ENCODE measurements at places on chromosomes 6 and 20.

DNA sequence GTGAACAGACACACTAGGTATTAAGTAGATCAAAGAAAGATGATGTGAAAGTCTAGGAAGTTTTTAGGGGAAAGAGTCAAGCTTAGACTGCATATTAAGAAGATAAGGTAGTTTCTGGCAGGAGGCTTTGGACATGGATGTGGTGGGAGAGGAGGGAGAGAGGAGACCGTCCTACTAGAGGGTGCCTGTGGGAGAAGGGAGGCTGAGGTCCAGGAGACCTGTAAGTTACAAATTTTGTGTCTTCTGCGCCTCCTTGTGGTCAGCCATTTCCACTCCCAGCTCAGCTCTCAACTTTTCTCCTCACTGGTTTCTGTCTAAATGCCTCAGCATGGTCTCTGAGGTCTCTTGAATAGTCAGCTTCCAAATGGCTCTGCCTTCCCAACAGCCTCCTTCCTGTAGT is 193.5 kb downstream of the UNC5CL start:
- DNase-seq, result no peak

- DNase-seq, result no peak
Observed at GRCh38 chr6:31689249-31690110, 8.6 kb upstream of the LY6G5C start.

DNA sequence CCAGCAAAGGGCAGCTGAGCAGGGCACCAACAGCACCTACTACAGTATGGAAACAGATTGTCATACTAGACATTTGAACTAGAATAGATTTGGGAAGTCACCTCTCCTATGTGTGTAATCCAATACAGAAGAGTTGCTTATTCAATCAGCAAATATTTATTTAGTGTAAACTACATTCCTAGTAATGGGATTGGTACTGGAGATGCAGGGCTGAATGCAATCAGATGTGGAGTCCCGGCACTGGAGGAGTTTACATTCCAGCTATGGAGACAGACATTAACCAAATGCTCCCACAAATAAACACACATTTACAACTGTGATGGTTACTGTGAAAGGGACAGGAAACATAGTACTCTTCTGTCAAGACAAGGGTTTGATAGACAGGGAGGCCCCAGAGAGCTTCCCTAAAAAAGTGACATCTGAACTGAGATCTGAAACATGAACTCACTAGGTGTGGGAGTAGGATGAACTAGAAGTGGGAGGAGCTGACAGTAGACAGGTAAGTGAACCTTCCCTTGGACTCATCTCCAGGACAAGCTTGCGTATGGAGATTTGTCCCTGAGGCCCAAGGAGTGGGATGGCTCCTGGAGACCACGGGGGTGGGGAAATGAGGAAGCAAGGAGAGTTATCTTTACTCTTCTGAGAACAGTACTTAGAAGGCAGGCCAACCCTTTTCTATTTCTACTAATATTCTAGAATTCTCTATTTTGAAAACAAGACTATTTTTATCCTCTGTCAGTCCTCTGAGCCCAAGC is 420.5 kb downstream of the MAFB start:
- DNase-seq, result no peak

- DNase-seq, result no peak
Observed at GRCh38 chr20:58146746-58147140, 81.7 kb downstream of the ANKRD60 start.

- DNase-seq, result no peak
Observed at GRCh38 chr6:112701201-112701600, 354.1 kb downstream of the RFPL4B start.

GRCh38 chr6:32950010-32950409 is 2.9 kb downstream of the HLA-DMA start:
- DNase-seq, result no peak

- DNase-seq, result peak; percentile 46
Observed at GRCh38 chr6:142902636-142903053, 42.3 kb downstream of the HIVEP2 start.

- DNase-seq, result no peak
Observed at GRCh38 chr20:25083141-25083772, 1.3 kb upstream of the VSX1 start.

- DNase-seq, result no peak
Observed at GRCh38 chr6:167647306-167647705, 179.4 kb upstream of the AFDN start.

GRCh38 chr6:113855500-113856374 is 1.4 kb upstream of the MARCKS start:
- no peak for DNase-seq

- no peak for DNase-seq
Observed at GRCh38 chr6:137233911-137234863, 15.0 kb upstream of the IFNGR1 start.

- no peak for DNase-seq
Observed at GRCh38 chr6:33752646-33753015, 5.9 kb upstream of the IP6K3 start.

- DNase-seq, result peak; percentile 54
Observed at GRCh38 chr6:28988536-28989311, 16.4 kb downstream of the ZNF311 start.

GRCh38 chr6:98014442-98015201 is 731.6 kb upstream of the MMS22L start:
- no peak for DNase-seq

DNA sequence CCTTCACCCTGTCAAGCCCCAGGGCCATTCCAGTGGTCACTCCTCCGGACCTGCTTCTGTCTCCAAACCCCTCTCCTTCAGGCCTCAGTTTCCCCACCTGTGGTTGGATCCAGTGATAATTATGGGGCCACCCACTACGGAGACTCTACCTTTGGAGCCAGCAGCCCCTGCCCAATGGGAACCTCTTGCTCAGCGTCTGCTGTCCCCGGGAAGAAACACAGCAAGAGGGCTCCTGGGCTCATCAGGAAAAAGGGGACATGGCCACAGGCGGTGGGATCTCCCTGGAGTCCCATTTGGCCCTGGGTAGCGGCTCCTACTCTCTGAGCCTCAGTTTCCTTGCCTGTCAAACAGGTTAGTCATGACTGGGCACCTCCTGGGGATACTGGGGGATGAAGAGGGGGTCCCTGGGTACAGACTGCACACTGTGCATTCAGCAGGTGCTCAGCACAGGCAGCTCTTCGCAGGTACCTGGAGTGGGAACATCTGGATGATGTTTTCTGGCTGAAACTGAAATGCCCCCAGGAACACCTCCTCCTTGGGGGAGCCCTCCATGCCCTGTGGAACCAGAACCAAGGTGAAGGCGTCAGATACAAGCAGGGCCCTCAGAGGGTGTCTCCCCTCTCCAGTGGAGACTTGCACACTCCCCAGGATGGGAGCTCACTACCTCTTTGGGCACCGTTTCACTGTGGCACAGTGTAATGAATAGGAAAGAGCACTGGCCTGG is 19.4 kb downstream of the SUN5 start:
- DNase-seq, result no peak

DNA sequence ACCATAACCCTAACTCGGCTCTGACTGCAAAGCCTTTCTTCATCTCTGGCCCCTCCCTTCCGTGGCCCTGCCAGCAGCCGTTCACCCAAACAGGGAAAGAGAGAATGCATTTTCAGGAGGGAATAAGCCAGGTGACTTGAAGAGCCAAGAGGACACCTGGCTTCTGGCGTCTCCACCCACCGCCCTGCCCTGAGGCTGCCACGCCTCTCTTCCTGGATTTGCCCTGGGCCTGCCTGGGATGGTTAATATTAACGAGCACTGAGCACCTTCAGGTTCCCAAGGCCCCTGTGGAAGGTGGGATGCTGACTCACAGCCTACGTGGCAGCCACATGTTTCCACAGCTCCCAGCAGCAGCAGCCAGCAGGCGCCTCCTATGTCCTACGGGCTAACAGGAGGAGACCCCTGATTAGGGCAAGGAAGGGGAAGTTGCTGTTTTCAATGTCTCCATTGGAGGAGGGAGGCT is 138.0 kb upstream of the RREB1 start:
- no peak for DNase-seq

DNA sequence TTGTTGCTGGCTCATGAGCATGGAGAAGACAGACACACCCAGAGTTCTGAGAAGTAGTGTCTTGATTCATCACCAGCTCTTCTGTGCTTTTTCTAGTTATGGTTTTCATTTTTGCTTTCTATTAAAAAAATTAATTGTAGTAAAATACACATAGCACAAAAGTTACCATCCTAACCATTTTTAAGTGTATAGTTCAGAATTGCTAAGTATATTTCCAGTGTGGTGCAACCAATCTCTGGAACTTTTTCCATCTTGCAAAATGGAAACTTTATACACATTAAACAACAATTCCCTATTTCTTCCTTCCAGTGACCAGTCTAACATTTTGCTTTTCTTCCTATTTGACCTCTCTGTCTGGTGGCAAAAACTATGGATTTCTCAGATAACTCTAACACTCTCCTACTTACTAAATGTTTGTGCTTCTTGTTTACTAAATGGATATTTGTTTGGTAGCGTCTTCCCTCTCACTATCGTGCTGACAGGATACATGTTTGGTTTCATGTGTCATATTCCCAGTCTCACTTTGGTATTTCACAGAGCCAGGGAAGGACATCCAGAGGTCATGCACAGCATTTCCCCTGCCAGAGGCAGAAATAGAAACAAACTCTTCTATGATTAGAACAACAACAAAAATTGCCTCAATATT is 40.6 kb downstream of the TXLNB start:
- DNase-seq, result no peak

DNA sequence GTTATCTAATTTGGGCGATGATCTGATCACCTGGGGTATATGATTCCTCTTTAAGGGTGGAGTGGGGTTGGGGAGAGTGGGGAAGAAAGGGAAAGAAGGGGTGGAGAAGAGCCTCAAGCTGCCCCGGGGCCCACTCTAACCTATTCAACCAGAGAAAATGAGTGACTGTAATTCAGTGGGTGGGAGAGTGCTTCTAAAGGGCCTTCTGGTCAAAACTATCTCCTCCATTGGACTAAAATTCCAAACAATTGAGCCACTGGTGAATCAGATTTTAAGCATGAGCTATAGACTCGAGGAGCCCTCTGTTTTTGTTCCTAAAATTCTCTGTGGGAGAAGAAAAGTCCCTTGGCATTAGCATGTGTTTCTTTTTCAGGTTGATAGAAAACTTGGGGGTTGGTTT is 296.8 kb downstream of the CLIC5 start:
- no peak for DNase-seq
